HFFc6 (cell line): ENCODE measurements at places on chromosomes 16 and 17. TPM values are rescaled to one million over a fixed set of nuclear protein-coding genes. Genes with fewer than 3 reads are reported as not detected.

DNA sequence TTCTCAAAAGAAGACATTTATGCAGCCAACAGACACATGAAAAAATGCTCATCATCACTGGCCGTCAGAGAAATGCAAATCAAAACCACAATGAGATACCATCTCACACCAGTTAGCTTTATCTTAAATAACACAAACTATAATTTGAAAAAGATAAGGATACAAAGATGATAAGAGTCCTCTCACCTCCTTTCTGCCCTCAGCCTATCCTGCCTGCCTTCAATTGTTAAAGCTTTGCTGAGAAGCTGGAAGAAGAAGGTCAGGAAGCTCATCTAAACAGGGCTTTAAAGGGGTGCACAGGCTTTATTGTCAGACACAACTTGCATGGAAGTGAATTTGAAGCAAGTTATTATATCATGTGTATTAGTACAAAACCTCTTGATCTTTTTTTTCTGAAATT, 676.3 kb upstream of the GOT2 start:
- H3K36me3 ChIP-seq = no peaks in the 10 kb centered on the region
- no peak overlapping the region for H3K4me3 ChIP-seq
- H3K27ac ChIP-seq = no peak overlapping the region

RAPGEFL1 gene
- total RNA-seq = 1.6 to 2.4 TPM (median 1.7 TPM) in 3 replicates

GRCh38 chr17:67602974-67603373, 114.8 kb upstream of the NOL11 start:
- H3K4me1 ChIP-seq = no peaks in the 10 kb centered on the region
- DNase-seq = peak; percentile 34
- no peaks in the 10 kb centered on the region for H3K27me3 ChIP-seq
- no peak overlapping the region for H3K4me3 ChIP-seq
- no peak overlapping the region for H3K27ac ChIP-seq
- H3K36me3 ChIP-seq = no peaks in the 10 kb centered on the region; the same call in 1 of the 2 replicates

MT4 gene
- not detected in 3 replicates for total RNA-seq

MAPT gene
- 0.21 to 0.34 TPM (median 0.24 TPM) in 3 replicates for total RNA-seq

- H3K4me3 ChIP-seq = no peak overlapping the region; the same call in 1 of the 2 replicates
- peaks cover 46% of the 10 kb centered on the region for H3K4me1 ChIP-seq
- DNase-seq = no peak
- H3K36me3 ChIP-seq = peaks cover 21% of the 10 kb centered on the region
Measured at GRCh38 chr17:81866440-81867169, 4.5 kb downstream of the ARHGDIA start.

DNA sequence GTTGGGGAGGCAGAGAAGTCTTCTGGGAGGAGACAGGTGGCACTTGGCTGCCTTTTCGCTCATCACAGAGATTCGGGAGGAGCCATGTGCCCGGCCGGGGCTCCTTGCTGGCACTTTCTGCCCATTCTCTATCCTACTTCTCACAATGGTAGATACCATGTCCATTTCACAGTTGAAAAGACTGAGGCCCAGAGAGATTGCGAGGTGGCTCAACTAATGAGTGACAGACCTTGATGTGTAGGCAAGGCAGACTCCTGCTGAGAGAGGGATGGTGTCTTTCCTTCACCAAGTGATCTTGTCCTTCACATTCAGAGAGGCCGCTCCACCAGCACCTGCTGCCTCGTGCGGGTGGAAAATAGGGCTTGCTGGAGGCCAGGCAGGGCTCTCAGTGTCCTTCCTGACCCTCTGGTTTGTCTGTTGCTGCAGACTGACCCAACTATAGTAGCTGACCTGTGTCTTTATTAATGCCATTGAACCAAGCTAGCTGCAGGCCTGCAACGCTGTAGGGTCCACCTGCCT, 42.1 kb downstream of the MPRIP start:
- peaks cover 3% of the 10 kb centered on the region for H3K27me3 ChIP-seq
- H3K27ac ChIP-seq = no peak overlapping the region
- H3K4me3 ChIP-seq = no peak overlapping the region
- peaks cover 28% of the 10 kb centered on the region for H3K4me1 ChIP-seq

- H3K4me3 ChIP-seq = peak overlapping the region; percentile 55; the same call in 1 of the 2 replicates
- H3K36me3 ChIP-seq = no peaks in the 10 kb centered on the region
- no peak for DNase-seq
- H3K4me1 ChIP-seq = no peaks in the 10 kb centered on the region
- H3K27me3 ChIP-seq = peaks cover 27% of the 10 kb centered on the region
Measured at GRCh38 chr17:31390748-31391495, 553 bp upstream of the RAB11FIP4 start.

LGALS9 gene
- not detected in 3 replicates for total RNA-seq

- peaks cover 81% of the 10 kb centered on the region for H3K4me1 ChIP-seq
- peaks cover 7% of the 10 kb centered on the region for H3K27me3 ChIP-seq
- no peaks in the 10 kb centered on the region for H3K36me3 ChIP-seq
- DNase-seq = peak; percentile 98
Measured at GRCh38 chr17:68381076-68381900, 76.0 kb downstream of the WIPI1 start.

- peaks cover 21% of the 10 kb centered on the region for H3K36me3 ChIP-seq
- H3K27ac ChIP-seq = no peak overlapping the region
- DNase-seq = no peak
- H3K4me1 ChIP-seq = peaks cover 19% of the 10 kb centered on the region
Measured at GRCh38 chr16:12207939-12208338, 231.4 kb downstream of the SNX29 start.

CACNA1G gene
- 0.03 and 0.05 TPM in 2 replicates for total RNA-seq

HIC1 gene
- total RNA-seq = 42.5 to 49.7 TPM (median 47.2 TPM) in 3 replicates

DNA sequence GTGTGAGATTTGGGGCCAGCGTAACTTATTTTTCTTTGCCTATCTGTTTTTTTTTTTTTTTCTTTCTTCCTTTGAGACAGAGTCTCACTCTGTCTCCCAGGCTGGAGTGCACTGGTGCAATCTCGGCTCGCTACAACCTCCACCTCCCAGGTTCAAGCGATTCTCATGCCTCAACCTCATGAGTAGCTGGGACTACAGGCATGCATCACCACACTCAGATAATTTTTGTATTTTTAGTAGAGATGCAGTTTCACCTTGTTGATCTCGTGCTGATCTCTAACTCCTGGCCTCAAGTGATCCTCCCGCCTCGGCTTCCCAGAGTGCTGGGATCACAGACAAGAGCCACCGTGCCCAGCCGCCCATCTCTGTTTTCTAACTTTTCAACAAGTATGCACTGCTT, 63.4 kb downstream of the VPS35L start:
- H3K27ac ChIP-seq = no peak overlapping the region
- H3K4me3 ChIP-seq = no peak overlapping the region
- no peaks in the 10 kb centered on the region for H3K4me1 ChIP-seq
- no peak for DNase-seq

GRCh38 chr17:76263896-76264295, 1.3 kb upstream of the UBALD2 start:
- H3K27me3 ChIP-seq = no peaks in the 10 kb centered on the region; the same call in 1 of the 2 replicates
- peak overlapping the region; percentile 85 for H3K4me3 ChIP-seq
- H3K36me3 ChIP-seq = 0 out of 2 replicates have a peak, but pooled peaks cover 4% of the 10 kb centered on the region
- peaks cover 47% of the 10 kb centered on the region for H3K4me1 ChIP-seq
- DNase-seq = no peak

KRTAP9-8 gene
- total RNA-seq = not detected in 3 replicates

GPR179 gene
- total RNA-seq = not detected in 3 replicates

DNA sequence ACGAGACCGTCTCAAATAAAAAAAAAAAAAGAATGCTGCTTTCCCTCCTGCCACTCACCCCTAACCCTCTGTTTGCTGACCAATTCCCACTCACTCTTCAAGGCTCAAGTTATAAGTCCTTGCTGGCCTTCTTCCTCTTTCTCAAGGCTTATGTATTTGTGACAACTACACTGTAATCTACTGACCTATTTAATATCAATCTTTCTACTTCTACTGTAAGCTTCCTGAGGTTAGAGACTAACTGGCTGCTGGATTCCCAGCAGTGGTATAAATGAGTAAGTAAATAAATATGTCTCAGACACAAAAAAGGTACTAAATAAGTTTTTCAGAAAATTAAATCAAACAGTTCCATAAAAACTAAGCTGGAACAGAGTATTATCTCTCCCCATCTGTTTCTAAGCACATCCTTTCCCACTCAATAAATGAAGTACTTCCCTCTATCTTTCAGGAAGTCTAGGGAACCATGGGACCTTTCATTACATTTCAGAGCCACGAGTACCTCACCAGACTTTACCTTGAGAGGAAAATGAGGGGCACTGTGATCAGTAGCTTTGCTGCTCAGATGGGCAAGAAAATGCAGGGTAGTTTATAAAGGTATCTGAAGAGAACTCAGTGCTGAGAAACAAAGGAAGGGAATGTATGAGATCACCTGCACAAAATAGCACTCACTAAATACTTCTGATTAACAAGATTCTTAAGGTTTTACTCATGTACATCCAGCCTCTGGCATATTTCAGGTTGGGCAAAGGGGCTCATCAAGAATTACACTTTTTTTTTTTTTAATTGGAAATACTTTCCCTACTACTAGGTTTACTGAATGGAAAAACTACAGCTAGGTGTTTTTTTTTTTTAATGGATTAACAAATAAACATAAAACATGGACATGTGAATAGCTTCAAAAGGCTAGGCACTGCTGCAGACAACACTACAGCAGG, 10.8 kb downstream of the SSH2 start:
- H3K36me3 ChIP-seq = peaks cover 12% of the 10 kb centered on the region
- peaks cover 42% of the 10 kb centered on the region for H3K4me1 ChIP-seq
- no peaks in the 10 kb centered on the region for H3K27me3 ChIP-seq
- H3K27ac ChIP-seq = peak overlapping the region; percentile 85
- peak; percentile 24 for DNase-seq

KRT14 gene
- 0.18 and 1.5 TPM in 2 replicates for total RNA-seq

TAF15 gene
- total RNA-seq = 141 to 182 TPM (median 155 TPM) in 3 replicates

- H3K27me3 ChIP-seq = peaks cover 7% of the 10 kb centered on the region; the same call in 1 of the 2 replicates
- no peak for DNase-seq
- H3K4me3 ChIP-seq = no peak within 1 kb of the TSS
- H3K4me1 ChIP-seq = no peaks in the 10 kb centered on the region; the same call in 1 of the 2 replicates
- peaks cover 14% of the 10 kb centered on the region for H3K36me3 ChIP-seq
- no peak within 1 kb of the TSS for H3K27ac ChIP-seq
Measured at GRCh38 chr17:41315204-41315794, at the start of gene KRTAP17-1. Gene KRTAP17-1 (minus strand): TSS chr17:41315710. CDS start chr17:41315650, 60 bp downstream.

RAP1GAP2 gene
- total RNA-seq = 9.3 and 23.2 TPM in 2 replicates

GRCh38 chr16:29943846-29944799, 17.8 kb upstream of the TMEM219 start:
- H3K4me1 ChIP-seq = peaks cover 24% of the 10 kb centered on the region
- peak overlapping the region; percentile 68 for H3K4me3 ChIP-seq
- H3K27ac ChIP-seq = peak overlapping the region; percentile 95
- no peaks in the 10 kb centered on the region; the same call in 1 of the 2 replicates for H3K36me3 ChIP-seq

DNAI2 gene
- not detected in 3 replicates for total RNA-seq

- H3K36me3 ChIP-seq = no peaks in the 10 kb centered on the region
- DNase-seq = no peak
- H3K27ac ChIP-seq = no peak overlapping the region
- no peaks in the 10 kb centered on the region; the same call in 1 of the 2 replicates for H3K27me3 ChIP-seq
Measured at GRCh38 chr16:81544700-81545271, 100.2 kb downstream of the CMIP start.

DNA sequence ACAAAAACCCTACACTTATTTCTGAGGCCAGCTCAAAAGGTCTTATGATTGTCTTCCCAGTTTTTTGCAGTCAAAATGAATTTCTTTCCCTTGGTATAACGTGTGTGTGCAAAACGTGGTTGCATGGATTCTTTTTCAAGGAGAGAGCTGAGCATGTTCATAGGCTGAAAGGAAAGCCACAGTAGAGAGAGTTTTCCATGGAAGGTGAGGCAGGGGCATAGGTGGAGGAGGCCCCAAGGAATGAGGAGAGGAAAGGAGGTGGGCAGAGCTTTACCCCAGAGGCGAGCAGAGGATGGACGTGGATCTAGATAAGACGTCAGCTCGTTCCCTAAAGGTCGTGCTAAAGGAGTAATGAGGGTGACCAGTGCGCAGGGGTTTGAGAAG, 22.8 kb downstream of the TRPV2 start:
- DNase-seq = no peak
- peaks cover 19% of the 10 kb centered on the region for H3K27me3 ChIP-seq
- peaks cover 45% of the 10 kb centered on the region for H3K36me3 ChIP-seq
- H3K4me1 ChIP-seq = peaks cover 42% of the 10 kb centered on the region
